ENCODE measurements at places on chromosomes 2 and 18.

DNA sequence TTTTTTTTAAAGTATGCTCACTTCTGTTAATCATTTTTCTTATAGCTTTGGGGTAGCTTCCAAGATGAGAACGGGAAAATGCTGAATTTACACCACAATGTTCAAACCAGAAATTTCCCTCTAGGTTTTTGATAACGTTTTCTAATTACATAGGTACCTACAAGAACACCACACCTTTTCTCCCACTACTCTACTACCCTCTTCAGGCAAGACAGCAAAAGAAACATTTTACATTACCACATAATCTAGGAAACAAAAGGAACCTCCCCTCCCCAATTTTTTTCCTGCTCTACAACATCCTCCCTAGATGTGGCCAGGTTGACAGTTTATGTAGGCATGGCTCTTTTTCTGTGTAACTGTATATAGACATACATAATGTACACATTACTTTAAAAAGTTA, 32.4 kb downstream of the NDUFAF7 start:
- DNase-seq: no peak

- no peak for DNase-seq
These were observed 110.9 kb downstream of the BCL2 start for GRCh38 chr18:63208676-63209075.

- DNase-seq: no peak
These were observed 1.4 kb upstream of the ZNF804A start for GRCh38 chr2:184596819-184597411.

GRCh38 chr2:136389809-136390208, 271.9 kb upstream of the CXCR4 start:
- DNase-seq: no peak

- no peak for DNase-seq
These were observed 1560.6 kb upstream of the SLC39A10 start for GRCh38 chr2:194096402-194096801.

- no peak for DNase-seq
These were observed 67.1 kb downstream of the DIPK1C start for GRCh38 chr18:74389991-74390390.

GRCh38 chr2:109238580-109238979, 109.6 kb downstream of the SH3RF3 start:
- peak; percentile 91 for DNase-seq

- no peak for DNase-seq
These were observed 138.6 kb upstream of the SLC1A4 start for GRCh38 chr2:64850642-64851041.

DNA sequence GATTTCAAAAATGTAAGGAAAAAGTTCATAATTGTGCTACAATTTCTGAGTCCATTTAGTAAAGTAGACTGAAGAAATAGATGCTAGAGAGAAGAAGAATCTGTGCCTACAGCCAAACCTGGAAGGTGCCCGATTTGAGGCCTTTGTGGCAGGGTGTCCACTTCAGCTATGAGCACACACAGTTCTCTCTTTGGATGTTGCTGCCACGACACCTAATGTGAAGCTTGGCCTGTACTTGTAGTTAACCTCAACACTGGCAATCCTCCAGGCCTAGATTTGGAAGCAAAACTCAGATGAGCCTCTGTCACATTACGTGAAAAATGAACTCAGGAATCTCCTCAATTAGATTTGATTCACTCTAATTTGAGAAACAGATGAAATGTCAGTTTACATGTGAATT, 90.1 kb upstream of the LRP1B start:
- no peak for DNase-seq

DNA sequence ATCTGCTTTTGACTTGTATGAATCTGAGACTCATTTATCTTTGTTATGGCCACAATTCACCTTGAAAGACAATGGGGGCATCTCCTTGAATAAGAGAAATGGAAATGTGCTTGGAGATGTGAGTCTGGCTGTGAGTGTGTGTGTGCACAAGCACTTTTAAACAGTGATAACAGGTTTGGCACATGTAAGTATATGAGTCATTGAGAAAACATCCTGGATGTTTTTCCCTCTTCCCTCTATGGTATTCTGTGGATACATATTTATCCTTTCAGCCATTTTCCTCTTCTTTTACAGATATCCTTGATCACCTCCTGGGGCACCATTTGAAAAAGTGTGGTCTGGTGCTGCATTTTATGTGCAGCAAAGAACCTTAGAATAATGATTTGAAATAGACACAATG, 317.3 kb upstream of the THUMPD2 start:
- DNase-seq: no peak

GRCh38 chr2:97747285-97747684, 33.9 kb downstream of the ZAP70 start:
- no peak for DNase-seq

DNA sequence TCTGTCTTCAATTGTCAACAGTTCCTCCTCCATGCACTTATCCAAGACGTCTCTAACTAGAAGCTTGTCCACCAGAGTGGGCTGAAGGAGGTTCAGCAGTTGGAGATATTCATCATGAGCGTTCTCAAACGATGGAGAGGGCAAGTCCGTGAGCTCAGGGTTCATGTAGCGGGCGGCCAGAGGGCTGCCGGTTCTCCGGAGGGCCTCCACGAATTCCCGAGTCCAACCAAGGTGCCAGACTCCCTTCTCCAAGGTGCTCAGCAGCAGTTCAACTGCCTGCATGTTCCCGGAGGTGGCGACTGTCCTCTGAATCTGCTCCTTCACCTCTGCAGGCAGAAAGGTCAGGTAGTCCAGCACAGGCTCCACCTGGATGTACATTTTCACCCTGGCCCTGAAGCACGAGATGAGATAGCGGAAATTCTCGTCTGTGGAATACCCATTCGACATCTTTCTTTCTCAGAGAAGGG, 590 bp downstream of the IFIH1 start:
- DNase-seq: no peak

DNA sequence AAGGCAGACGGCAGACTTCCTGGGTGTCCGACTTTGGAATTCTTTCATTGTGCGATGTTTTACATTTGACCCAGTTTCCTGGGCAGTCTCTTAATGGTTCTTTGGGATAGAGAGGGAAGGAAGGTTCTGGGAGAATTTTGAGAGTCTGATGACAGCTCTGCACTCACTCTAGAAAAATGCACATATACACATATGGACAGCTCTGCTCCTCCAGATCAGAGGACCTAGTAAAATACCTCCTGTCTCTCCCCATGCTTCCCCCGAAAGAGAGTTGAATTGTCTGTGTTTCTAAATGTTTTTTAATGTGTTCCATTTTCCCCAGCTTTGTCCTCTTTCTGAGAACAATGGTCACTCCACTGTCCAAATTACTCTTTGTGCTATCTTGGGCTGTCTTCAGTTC, 102.0 kb upstream of the CXCR4 start:
- no peak for DNase-seq

DNA sequence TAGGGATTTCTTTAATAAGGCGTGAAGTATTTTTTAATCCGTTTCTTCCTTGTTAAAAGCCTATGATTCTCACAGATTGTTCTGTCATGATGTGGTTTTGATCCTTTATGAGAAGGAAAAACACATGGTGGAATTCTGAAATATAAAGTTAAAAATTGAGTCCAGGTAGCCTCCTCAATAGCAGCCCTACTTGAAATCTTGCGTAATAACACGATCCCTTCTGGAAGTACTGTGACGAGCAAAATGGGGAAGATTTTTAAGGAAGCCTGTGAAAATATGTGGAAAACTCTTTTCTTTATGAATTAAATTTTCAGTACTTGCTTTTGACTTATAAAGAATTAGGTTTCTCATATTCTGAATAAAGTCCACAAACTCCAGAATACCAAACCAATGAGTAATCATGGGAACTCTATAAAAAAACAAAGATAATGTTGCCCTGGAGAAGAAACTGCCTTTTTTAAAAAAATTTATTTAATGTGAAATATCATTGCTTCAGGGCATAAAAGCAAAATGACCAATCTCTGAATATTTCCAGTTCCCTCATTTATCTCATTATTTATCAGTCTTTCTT, 476.4 kb upstream of the ZEB2 start:
- no peak for DNase-seq

DNA sequence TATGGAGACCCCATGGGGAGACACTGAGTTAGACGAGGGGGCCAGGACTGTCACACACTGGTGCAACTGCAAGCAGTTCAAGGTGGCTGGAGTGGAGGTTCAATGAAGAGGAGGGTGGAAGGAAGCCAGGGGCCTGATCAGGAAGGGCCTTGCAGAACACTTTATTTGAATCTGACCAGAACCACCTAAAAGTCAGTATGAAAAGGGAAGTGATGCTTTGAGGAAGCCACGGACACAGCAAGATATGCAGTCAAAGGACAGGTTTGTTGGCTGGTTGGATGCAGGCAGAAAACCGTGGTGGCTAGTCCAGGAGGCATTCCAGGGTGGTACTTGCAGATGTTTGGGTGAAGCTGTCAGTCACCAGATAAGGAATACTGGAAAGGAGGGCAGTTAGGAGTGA, 3.5 kb upstream of the FAM124B start:
- no peak for DNase-seq

GRCh38 chr2:187989925-187990623, 301.6 kb upstream of the GULP1 start:
- DNase-seq: no peak

DNA sequence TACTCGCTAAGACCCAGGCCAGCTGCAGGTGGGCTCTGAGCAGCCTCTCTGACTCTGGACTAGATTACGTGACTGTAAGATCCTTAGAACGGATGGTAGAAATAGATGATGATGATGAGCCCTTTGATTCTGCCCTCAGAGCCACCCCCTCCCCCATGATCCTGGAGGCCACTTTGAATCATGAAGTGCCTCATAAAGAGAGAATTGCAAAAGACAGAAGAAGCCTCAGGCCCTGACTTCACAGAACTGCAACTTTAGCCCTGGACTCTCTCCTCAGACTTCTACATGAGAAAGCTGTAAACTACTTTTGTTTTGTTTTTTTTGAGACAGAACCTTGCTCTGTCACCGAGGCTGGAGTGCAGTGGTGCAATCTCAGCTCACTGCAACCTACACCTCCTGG, 15.4 kb upstream of the TET3 start:
- no peak for DNase-seq

- DNase-seq: no peak
These were observed 101.8 kb downstream of the COL6A3 start for GRCh38 chr2:237312021-237312755.

GRCh38 chr2:5868931-5869330, 176.7 kb downstream of the SOX11 start:
- no peak for DNase-seq

- DNase-seq: no peak
These were observed 127.3 kb downstream of the TTN start for GRCh38 chr2:178679891-178680290.

GRCh38 chr18:38790303-38790702, 1224.7 kb upstream of the CELF4 start:
- no peak for DNase-seq

DNA sequence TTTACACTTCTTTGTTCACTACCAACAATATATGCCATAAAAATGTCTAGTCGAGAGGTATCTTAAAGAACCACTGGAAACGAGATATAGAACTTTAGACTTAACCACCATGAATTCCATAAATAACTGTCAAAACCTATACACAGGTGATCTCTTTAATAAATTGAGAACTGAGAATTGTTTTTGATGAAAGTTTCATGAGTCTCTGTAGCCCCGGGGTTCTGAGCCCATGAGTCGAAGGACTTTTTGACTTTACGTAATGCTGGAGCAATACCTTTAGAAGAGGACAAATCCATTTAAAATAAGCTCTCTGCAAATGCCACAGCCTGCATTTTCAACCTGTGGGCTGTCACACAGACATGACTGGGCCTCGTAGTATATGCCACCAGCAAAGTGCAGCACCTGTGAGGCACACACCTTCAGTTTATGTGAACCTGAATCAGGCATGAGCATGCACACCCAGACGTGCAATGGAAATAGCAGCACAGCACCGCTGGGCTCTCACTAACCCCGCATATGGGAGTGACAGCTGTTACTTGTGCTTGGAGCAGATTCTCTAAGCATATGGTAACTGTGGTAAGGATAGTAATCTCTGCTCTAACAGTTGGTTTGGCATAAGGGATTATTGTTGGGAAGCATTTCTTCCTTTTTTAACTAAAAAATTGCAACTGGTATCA, 383.2 kb downstream of the SOCS6 start:
- DNase-seq: no peak

Data from sigmoid colon (tissue), 7 donors.